ENCODE measurements at places on chromosomes 3 and 15.

- no peak for DNase-seq
These were observed 93.1 kb downstream of the ATP10A start for GRCh38 chr15:25770031-25770430.

GRCh38 chr3:104820959-104821358 is 545.8 kb upstream of the ALCAM start:
- no peak for DNase-seq

DNA sequence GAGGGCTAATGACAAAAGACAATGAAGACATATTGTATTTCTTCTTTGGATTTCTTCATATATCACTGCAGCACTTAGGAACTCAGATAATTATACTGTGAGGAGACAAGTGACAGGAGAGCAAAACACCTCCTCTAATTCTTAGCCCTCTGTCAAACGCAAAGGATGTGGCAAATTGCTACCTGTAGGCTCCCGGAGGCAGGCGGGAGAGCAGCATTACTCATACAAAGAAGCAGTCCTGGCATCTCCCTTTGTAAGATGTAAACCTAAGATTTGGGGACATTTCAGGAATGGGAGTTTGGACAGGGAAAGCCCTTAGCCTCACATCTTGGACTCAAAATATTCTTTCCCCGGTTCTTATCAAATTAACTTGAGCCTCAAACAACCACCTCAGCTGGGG is 460.8 kb downstream of the SOX2 start:
- DNase-seq: no peak

GRCh38 chr3:18562364-18563154 is 137.4 kb upstream of the SATB1 start:
- DNase-seq: no peak

- no peak for DNase-seq
These were observed 64.7 kb downstream of the BFSP2 start for GRCh38 chr3:133464573-133464972.

DNA sequence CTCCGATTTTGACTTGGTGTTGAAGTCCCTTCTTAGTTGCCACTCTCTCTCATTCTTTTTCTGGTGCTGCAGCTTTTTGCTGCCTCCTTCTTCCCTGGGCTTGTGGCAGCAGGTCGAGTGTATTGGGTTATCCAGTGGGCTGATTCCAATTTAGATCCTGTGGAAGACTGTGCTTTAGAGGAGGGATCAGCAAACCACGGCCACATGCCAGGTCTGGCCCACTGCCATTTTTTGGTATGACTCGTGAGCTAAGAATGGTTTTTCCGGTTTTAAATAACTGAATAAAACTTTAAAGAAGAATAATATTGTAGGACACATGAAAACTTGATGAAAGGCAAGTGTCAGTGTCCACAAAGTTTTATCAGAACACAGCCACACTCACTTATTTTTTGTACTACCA is 330.5 kb downstream of the ROBO2 start:
- no peak for DNase-seq

DNA sequence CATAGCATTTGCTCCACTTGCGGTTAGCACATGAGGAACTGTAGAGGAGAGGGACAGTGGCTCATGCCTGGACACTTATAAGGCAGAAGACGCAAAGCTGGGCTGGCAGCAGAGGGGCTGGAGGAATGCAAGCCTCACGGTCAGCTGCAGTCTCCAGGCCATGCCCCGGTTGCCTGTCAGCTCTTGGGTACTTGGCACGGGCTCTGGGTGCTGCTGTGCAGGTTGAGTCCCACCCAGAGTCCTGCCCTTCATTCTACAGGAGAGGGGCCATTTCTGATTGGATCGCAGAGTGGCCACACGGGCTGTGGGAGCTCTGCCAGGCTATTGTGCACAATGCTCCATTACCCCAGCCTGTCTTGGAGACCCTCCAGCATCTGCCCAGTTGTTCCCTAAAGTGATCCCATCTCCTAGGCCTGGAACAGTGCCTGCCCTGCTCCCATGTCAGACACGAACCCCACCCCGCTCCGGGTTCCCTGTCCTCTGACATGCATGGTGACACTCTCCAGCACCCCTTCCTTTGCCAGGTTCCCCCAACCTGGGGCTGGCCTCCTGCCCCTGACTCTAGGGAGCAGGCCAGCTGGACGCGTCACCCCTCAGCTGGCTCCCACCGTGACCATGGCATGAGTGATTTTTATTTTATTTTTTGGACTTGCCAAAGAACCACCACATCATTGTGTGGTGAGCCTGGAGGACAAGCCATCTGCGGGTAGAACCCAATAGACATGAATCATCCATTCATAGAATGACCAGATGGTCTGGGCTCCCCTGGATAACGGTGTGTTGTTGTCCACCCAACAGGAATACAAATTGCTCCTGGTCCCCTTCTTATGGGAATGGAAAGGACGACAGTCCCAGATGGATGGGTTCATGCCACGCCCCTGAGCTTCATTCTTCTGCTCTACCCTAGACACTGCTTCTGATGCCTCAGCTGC is 51.0 kb upstream of the KLF13 start:
- no peak for DNase-seq

GRCh38 chr3:192750201-192750600 is 22.9 kb upstream of the FGF12 start:
- no peak for DNase-seq

GRCh38 chr15:61749169-61749568 is 311.1 kb downstream of the VPS13C start:
- DNase-seq: no peak

DNA sequence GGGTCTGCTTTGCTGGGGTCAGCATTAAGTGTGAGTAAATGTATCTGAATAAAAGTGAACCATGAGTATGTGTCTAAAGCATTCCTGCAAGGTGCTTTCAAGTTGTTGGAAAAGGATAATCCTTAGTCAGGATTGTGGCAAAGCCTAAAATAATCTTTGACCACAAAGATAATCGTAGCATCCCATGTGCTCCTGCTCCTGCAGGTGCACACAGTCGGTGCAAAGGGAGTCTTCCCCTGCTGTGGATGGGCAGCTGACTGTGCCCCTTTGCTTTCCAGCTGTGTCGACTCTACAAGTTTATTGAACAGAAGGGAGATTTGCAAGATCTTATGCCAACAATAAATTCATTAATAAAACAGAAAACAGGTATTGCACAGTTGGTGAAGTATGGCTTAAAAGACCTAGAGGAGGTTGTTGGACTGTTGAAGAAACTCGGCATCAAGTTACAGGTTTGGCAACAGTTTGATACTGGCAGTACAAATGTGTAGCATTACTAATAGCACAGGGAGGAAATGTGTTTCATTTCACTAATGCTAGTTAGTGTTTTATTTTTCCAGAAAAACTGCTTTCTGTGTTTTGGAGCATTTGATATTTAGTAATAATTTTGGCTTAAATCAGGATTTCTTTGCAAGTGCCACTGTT is 22.6 kb downstream of the SRP14 start:
- DNase-seq: no peak

GRCh38 chr3:79453600-79453999 is 314.2 kb downstream of the ROBO1 start:
- no peak for DNase-seq

DNA sequence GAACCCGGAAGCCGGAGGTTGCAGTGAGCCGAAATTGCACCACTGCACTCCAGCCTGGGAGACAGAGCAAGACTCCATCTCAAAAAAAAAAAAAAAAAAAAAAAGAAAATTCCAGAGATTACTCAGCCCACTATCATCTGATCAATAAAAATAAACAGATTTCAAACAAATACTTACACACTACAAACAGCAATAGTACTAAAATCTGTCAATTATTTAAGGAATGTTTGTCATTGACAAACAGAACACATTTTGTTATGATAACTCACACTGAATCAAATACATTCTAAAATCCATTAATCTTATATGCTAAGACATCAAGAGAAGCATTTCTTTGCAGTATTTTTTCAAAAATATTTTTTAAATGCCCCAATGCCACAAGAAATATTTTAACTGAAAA is 7.6 kb downstream of the MYO9A start:
- no peak for DNase-seq

Data from stimulated activated CD8-positive, alpha-beta memory T cell treated with anti-CD3 and anti-CD28 coated beads, Interleukin-2, amount 100 ng/mL, for 48 hours (primary cell).